ENCODE measurements at places on chromosomes 4 and X.
A peak's percentile ranks its signal among the peaks of the same experiment; 100 is the strongest.

DNA sequence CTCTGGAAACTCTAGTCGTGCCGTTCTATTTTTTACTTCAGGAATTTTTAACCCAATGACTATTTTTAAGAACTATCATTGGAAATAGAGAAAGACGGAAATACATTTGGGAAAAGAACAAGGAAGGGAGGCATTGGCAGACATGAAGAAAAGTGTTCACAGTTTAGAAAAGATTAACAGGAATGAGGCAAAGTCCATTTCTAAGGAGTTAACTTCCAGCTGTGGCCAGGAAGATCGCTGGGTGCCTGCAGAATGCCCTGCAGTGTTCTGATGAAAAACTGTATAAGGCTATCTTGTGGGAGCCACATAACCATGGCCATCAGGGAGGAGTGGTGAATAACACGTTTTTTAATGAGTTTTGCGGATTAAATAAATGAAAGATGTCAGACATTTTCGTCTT lies 150.6 kb upstream of the VCX3A start:
- DNase-seq: no peak

DNA sequence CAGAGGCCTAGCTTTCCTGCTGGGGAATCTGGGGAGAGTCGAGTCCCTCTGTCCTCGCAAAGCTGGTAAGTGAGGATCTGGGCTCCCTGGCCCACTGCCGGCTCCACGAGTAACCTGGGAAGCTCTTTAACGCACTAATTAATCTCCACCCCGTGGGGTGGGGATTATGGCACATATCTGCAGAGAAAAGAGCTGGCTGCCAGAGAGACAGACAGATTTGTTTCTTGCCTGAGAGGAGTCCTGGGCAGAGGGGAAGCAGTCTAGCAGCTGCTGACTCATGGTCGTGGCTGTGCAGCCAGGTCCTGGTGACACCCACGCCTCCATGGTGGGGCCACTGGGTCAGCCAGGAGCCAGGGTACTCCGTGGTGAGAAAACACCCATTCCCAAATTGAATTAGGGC lies 14.0 kb downstream of the SORCS2 start:
- DNase-seq: no peak

GRCh38 chr4:72286185-72286584 lies 254.4 kb downstream of the NPFFR2 start:
- DNase-seq: peak; percentile 2

DNA sequence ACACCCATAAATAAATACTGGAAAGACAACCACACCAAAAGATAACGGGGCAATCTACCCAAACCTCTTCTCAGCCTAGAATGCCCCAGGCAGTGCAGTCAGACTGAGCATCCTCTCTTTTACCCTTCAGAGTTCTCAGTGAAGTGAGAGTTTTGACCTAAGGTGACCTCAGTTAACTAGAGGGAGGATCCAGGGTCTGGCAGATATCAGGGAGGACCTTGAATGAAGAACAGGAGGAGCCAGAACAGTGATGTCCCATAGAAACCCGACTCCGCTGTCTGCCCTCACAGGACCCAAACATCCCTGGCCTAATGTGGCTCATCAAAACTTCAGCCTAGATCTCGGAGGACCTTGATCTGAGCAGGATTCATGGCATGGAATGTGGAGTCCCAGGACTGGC lies at the start of gene MAGEB3:
MAGEB3 (plus strand) TSS at position 263 of the 400 bp plus-strand sequence. CDS start 5,268 bp downstream, outside the sequence.
- no peak for DNase-seq

DNA sequence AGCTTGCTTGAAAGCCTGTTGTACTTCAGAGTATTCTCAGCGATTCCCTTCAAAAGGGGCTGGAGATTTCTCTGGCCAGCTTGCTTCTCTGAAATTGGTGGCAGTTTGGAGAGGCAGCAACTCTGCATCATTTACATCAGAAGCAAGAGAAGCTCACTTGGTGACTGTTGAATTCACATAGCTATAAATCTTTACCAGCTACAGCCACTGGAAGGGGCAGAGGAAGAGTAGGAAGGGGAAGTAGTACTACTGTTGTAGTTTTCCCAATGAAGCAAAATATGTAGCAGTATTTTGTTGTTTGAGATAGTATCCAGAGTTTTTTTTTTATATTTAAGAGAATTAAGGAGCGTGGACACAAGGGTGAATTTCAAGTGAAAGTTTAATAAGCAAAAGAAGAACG lies 2.8 kb downstream of the TENT5D start:
- no peak for DNase-seq

- DNase-seq: no peak
These were observed 57.0 kb upstream of the FTHL17 start for GRCh38 chrX:31128855-31129254.

DNA sequence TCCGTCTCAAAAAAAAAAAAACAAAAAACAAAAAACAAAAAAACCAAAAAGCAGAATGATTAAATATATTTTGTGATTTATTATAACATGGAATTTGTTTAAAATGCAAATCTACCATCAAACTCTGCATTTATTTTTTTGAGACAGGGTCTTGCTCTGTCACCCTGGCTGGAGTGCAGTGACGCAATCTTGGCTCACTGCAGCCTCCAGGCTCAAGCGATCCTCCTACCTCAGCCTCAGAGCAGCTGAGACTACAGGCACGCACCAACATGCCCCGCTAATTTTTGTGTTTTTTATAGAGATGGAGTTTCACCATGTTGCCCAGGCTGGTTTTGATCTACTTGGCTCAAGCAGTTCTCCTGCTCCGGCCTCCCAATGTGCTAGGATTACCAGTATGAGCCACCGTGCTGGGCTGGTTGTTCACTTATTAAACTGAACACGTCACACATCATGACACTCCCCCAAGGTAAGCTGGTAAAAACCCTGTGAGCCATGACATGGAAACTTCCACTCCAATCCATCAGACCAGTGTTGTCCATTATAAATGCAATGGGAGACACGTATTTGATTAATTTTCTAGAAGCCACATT lies 45.7 kb downstream of the RBM47 start:
- DNase-seq: no peak

DNA sequence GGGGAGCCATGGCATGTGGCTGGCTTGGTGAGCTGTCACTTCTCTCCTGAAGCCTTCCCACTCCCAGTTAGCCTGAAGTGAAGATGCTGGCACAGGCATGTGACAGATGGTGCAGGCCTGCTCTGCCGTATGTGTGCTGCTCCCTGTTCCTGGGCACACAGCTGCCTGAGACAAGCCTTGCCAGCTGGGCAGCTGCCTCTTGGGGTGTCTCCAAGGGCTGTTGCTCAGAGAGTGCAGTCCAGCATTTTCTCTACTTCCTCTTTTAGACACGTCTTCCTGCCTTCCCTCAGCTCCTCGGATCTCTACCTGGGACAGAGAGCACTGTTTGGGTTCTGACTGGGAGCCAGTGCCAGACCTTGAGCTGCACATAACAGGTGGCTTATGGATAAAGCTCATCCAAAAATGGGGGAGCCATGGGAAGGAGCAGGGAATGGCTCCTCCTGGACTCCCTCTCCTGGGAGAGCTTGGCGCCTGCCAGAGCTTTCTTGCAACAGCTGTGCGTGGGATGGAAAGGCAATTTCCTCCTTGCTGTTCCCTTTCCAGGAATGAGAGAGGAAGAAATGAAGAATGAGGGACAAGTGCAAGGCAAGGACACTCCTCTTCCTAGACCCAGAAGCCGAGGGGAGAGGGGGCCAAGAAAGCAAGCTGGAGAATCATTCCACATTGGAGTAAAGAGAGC lies 132.9 kb downstream of the MSL3 start:
- DNase-seq: no peak

- no peak for DNase-seq
These were observed 126.5 kb upstream of the WDFY3 start for GRCh38 chr4:85092943-85093342.

GRCh38 chr4:28358606-28359005 lies 1498.0 kb downstream of the STIM2 start:
- no peak for DNase-seq

DNA sequence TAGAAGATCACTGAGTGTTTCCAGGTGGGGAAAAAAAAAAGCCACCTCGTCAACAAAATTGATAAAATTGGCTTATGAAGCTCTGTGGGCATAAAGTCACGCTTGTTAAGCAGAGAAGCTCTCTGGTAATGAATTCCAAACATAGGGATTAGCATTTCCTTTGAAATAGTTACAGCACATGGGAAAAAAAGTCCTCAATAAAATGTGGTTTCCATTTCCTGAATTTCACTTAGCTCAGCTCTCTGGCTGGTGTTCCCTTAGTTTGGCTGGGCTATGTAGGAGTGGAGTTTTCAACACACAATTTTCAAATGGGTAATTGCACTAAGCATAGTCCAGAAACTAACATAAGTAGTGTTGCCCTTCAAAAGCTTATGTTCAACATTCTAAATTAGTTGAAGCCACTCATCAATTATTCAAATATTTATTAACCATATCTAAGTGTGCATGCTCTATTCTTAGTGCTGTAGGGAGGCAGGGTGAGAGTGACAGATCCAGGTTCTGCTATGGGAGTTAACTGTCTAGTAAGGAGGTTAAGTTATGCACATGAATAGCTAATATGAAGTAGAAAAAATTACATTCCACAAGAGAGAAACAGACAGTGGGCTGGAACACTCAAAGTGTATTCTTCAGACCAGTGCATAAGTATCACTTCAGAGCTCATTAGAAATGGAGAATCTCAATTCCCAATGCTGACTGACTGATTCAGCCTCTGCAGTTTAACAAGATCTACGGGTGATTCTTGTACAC lies 445.7 kb downstream of the SMARCA1 start:
- no peak for DNase-seq

- no peak for DNase-seq
These were observed at the start of gene RIBC1 for GRCh38 chrX:53422861-53423306. TSS of gene RIBC1 (plus strand) at chrX:53422873. CDS start at chrX:53426277, 3,404 bp downstream.

- DNase-seq: no peak
These were observed 376.5 kb upstream of the MAD2L1 start for GRCh38 chr4:120443116-120443515.

GRCh38 chr4:4443821-4444220 lies 56.9 kb downstream of the NSG1 start:
- DNase-seq: peak; percentile 61

- DNase-seq: no peak
These were observed 160.0 kb downstream of the HNRNPD start for GRCh38 chr4:82213485-82214417.

GRCh38 chr4:72118017-72118416 lies 86.2 kb downstream of the NPFFR2 start:
- DNase-seq: no peak

DNA sequence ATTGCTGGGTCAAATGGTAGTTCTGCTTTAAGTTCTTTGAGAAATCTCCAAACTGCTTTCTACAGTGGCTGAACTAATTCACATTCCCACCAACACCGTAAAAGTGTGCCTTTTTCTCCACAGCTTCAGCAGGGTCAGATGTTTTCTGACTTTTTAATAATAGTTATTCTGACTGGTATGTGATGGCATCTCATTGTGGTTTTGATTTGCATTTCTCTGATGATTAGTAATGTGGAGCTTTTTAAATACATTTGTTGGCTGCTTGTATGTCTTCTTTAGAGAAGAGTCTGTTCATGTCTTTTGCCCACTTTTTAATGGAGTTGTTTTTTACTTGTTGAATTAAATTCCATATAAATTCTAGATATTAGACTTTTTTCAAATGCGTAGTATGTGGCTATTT lies 257.5 kb upstream of the ANKRD50 start:
- DNase-seq: peak; percentile 38

GRCh38 chr4:2042947-2043395 lies 16.2 kb upstream of the NAT8L start:
- no peak for DNase-seq

- DNase-seq: no peak
These were observed 48.1 kb upstream of the FAM9C start for GRCh38 chrX:13092455-13092941.

DNA sequence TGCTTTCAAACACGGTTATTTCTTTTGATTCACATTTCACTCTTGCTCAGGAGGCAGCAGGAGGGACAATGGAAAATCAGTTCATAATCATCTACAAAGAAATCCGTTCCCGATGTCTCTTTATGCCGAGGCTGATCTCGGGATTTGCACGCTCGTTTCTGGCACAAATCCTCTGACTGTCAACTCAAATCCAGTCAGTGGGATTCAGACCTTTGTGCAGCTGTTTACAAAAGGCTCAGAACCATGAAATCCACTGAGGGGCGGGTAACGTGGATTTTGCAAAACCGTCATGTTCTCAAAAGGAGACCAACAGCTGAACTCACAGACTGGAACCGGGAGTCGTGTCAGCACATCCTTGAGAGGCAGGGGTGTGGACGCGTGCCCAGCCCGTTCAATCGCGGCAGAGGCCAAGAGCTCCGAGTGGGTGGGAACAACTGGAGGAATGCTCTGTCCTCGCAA lies 46.4 kb downstream of the ACOX3 start:
- DNase-seq: peak; percentile 36

GRCh38 chrX:153441296-153441695 lies 4.6 kb downstream of the TREX2 start:
- no peak for DNase-seq

DNA sequence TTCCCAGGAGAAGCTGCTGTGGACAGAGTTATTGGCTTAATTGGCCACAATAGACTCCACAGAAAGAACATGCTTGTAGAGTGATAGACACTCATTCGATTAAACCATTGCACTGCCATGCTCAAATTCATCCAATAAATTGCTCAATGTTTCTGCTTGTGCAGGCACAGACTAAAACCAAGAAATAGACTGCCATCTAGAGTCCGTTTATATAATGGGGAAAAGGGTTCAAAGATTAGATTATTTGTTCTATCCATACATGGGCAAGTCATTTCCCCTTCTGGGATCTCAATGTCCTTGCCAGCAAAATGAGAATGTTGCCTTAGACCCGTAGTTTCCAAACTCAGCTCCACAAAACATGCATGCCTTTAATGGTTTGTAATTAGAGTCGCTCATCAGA lies 8.7 kb downstream of the SMIM10 start:
- DNase-seq: peak; percentile 14

GRCh38 chr4:188078116-188078515 lies 31.3 kb downstream of the TRIML2 start:
- DNase-seq: no peak

- no peak for DNase-seq
These were observed 101.0 kb downstream of the HMX1 start for GRCh38 chr4:8770518-8771257.

DNA sequence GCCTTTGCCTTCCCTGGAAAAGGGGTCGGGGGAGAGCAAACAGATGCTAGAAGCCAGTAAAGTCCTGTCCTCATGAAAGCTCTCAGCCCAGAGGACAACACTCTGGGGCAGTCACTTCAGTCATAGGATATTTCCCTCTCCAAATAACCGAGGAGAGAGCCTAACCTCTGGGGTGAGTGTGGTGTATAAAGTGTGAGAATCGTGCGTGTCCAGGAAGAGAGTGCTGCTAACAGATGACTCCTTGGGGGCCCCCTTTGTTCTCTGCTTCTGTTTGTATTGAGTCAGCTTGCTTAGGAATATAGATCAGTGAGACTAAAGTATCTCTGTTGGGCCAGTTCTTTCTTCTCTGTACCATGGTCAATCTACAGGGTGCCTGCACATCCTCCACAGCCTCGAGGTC lies 247.2 kb downstream of the PALLD start:
- DNase-seq: no peak
